ENCODE measurements at places on chromosomes 4 and X.

DNA sequence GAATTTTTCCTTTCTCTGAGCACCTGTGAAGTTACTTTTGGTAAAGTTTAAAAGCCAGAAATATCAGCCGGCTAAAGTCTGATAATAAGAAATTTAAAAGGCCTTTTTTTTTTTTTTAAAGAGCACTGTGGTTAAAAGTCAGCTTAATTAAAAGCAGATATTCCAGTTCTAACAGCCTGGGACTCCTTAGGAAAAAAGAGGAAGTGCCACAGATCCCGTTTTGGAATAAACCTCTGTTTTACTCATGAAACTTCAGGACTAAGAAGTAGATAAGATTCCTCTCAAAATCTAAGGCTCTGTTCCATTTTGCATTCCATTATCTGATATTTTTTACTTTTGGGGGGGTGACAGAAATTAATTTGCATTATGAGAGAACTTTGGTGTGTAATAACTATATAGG lies 37.8 kb downstream of the ABCB7 start:
- no peak for DNase-seq

GRCh38 chr4:109207061-109207460 lies 95.4 kb downstream of the COL25A1 start:
- no peak for DNase-seq

DNA sequence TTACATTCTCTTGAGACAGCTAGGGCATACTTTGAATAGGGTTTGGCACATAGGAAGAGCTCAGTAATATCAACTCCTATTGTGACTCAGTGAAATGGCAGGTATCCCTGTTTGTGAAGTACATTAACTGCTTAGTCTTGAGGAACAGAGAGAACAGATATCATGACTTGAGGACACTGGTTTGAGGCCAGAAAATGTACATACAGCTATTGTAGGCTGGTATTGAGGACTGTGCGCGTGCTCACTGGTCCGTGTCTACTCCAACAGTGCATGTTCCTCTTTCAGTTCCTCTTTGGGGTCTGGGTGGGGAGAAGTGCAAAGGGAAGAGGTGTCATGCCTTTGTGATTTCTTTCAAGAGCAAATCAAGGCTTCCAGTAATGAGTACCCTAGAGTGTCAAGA lies 34.6 kb upstream of the TBC1D9 start:
- no peak for DNase-seq

GRCh38 chrX:2665387-2666304 lies 25.4 kb upstream of the CD99 start:
- DNase-seq, result no peak

DNA sequence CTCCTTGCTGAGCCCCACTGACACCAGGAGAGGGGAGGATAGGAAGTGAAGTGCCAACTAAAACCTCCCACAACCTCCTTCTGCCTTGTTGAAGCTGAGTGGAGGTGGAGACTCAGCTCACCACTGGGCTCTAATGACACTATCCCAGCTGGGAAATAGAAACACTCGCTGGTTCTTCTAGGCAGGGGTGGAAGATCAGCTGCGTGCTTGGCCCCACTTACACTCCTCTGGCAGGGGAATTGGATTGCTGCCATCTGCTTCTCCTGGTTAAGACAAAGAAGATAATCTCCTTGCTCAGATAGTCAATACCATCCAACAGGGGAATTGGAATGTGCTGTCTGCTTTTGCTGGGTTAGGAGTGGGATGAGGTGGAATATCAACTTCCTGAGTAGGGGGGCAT lies 392.5 kb downstream of the ZNF674 start:
- no peak for DNase-seq

GRCh38 chr4:950136-951020 lies 18.1 kb downstream of the TMEM175 start:
- DNase-seq, result no peak

DNA sequence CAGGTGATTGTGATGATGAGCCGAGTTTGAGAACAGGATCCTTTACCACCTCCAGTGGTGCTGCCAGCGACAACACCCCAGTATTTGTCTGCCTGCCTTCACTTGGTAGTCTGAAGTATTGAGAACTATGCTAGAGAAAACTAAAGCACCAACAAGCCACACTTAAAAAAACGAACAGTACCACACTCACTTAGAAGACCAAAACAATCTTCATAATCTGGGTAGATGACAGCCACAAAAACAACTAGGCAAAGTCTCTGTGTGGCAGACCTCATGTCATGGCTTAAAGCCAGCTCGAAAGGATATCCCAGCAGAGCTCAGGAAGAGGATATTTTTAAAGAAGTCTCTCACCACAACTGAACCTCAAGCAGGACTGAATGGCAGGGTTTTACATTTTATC lies 236.0 kb downstream of the GPC3 start:
- DNase-seq, result no peak

DNA sequence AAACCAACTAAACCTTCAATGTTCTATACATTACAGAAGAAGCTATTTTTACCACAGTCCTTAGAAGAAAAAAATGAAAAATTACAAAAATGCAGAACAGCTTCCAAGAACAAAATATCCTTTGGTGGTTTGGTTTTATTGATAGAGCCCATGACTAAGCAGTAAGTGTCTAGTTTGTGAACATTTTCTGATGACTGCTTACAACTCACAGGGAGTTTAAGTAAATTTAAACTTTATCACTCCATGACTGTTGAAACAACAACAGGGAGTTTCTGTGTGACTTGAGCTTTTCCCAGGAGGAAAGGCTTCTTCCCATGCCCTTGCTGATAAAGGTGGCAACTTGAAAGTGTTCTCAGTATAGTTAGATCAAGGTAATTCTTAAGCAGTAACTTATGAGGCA lies 2.9 kb downstream of the PF4 start:
- no peak for DNase-seq

DNA sequence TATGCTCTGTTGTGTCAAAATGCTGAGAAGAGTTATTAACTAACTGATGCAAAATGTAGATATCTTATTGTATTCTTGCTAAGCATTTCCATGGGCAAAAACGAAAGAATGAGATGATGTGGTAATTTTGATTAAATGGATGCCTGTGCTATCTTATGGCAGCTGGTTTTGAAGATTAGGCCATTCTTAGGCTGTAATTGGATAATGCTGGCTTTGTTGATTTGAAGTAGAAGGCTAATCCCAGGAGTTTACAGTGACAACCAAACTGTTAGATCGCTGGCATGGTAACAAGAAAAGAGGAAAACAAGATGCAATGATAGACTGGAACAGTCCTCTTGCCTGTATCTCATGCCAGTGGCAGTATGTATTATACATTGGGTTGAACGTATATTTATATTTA lies 74.1 kb upstream of the WDR44 start:
- DNase-seq, result no peak

- DNase-seq, result peak; percentile 60
Observed at GRCh38 chrX:15675490-15675921, 10.9 kb upstream of the CLTRN start.

DNA sequence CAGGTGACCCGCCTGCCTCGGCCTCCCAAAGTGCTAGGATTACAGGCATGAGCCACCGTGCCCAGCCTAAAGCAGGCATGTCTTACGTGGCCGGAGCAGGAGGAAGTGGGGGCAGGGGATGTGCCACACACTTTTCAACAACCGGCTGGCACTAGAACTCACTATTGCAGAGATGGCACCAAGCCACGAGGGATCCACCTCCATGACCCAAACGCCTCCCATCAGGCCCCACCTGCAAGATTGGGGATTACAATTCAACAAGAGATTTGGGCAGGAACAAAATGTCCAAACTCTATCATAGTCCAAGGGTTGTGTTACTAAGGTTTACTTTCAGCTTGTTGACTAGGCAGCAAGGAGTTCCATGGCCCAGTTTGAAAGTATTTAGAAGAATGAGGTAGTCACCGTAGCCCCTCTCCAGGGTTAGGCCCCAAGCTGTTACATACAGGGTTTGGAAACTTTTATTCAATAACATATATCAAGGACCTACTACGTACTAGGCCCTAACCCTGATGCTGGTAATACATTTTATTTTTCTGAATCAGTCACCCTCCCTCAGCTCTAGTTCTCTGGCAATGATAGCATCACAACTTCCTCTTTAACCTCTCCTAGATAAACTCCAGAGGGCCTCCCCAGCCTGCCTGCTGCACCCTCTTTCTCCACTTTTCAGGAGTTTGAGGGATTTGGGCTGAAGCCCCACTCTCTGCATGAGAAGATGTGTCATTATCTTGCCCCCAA lies 18.0 kb upstream of the TBC1D14 start:
- no peak for DNase-seq

GRCh38 chr4:41331224-41331623 lies 74.5 kb downstream of the UCHL1 start:
- DNase-seq, result no peak

DNA sequence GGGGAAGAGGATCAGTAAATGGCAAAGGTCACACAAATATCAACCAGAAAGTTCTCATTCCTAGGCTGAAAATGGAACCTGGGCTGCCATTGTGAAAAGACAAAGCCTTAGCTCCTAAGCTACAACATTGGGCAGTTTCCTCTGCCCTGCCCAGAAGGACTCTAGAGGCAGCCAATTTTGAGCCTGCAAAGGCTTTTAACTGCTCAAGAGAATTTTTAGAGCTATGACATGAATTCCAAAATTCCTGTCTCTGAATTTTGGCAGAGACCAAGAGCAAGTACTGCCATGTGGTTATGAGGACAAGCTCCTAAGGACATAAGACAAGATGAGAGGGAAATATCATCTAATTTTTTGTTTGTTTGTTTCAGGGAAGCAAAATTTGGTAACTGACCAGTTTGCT lies 29.6 kb upstream of the IGFBP7 start:
- DNase-seq, result no peak

DNA sequence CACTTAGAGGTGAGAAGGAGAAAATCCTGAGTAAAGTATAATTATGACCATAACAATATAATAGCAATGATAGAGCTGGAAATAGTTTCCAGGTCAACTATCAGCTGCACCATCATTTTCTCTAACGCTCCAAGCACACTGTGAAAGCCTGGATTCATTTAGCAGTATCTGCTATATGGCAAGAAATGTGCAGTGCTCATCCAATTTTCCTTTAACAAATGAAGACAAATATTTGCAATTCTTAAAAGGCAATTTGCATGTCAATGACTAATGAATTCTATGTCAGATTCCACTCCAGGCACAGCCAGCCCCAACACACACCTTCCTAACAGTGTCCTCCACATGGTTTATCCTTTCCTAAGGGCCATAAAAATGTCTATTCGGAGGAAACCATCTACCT lies 12.7 kb downstream of the PRSS12 start:
- no peak for DNase-seq

DNA sequence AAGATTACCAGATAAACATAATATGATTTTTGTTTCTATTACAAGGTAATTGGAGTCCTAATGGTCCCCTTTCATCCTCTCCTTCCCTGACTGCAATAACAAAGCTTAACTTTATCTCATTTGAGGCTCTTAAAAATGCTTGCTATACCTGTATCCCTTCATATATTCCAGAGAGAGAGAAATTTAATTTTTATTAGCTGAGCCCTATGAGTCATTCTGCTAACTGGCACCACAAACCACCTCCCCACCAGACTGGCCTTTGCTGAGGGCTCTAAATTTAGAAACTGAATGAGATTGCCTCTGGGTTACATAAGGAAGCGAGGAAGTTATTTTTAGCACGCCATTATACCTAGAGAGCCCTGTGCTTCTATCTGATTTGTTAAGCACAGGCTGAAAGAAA lies 27.4 kb downstream of the CBLL2 start:
- DNase-seq, result no peak

- DNase-seq, result no peak
Observed at GRCh38 chr4:42617030-42617429, 39.9 kb downstream of the ATP8A1 start.

DNA sequence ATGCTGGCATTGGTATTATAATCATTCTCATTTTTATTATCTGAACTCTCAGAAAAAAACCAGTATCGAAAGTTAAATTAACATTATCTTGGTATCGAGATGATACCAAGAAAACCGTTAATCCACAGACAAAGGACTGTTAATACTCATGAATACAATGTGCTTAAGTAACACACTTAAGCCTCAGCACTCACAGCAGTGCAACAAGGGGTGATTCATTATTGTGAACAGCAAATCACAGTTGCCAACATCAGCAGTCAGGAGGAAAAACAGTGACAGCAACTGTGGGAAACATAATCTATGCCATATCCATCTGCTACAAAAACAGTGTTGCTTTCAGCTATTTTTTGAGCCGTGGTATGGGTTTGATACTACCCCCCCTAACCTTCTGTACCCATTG lies 210.9 kb upstream of the ATOH1 start:
- DNase-seq, result no peak

- no peak for DNase-seq
Observed at GRCh38 chr4:150950657-150951288, 64.3 kb downstream of the LRBA start.

DNA sequence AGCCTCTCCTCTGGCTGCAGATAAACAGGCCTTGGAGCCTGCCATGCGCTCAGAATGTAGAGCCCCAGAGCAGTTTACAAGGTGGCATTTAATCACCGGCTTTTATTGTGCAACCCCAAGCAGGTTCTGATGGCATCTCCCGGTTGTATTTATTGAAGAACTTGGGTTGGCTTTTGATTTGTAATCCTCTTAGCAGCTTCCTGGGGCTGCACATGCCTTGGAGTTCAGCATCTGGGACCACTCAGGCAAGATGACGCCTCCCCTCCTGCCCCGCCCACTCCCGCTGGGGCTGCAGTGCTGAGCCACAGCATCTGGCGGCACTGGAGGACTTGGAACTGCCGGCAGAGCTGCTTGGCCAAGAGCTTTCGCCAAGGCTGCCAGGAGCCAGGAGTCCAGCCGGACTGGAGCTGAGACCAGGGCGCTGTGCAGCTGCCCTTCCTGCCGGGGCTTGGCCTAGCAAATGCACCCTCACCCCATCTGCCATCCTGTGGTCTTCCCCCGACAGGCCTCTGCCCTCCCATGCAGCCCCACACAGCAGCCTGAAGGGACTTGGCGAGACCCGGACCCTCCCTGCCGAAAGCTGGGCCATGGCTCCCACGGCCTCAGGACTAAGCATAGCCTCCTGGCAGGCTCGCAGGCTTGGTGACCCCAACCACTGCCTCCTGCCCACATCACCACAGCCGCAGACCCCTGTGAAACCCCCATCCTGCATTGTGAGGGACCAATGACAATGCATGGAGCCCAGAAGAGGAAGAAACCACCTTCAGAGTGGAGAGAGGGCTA lies 5.4 kb downstream of the HTRA3 start:
- no peak for DNase-seq

DNA sequence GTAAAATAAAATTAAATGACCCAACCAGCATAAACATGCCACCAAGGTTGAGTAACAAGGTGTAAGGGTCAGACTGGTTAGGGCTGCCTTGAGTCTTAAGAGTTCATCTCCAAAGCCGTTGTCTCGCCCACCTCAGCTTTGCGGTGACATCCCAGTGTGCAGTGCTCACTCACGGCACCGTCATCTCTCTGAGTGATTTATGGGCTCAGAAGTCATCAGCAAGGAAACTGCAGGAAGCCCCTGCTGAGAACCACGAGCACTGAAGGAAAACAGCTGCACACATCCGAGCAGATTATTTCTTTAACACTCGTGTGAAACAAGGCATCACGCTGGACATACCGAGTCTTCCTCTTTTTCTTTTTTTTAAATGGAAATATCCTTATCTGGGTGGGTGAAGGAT lies 411.1 kb downstream of the TRIML1 start:
- no peak for DNase-seq

- no peak for DNase-seq
Observed at GRCh38 chr4:101081695-101082369, 265.5 kb downstream of the PPP3CA start.

GRCh38 chr4:85092536-85092935 lies 126.0 kb upstream of the WDFY3 start:
- DNase-seq, result no peak

Data from stimulated activated CD8-positive, alpha-beta memory T cell treated with anti-CD3 and anti-CD28 coated beads, Interleukin-7, amount 100 ng/mL, for 1 hour (primary cell).